ENCODE measurements at places on chromosomes 4 and X.

GRCh38 chr4:39937683-39938268 is 39.9 kb downstream of the PDS5A start:
- DNase-seq, result no peak

- DNase-seq, result no peak
These were observed 40.1 kb downstream of the UGT2B17 start for GRCh38 chr4:68535974-68536373.

- no peak for DNase-seq
These were observed 59.0 kb downstream of the REELD1 start for GRCh38 chr4:146273204-146273901.

DNA sequence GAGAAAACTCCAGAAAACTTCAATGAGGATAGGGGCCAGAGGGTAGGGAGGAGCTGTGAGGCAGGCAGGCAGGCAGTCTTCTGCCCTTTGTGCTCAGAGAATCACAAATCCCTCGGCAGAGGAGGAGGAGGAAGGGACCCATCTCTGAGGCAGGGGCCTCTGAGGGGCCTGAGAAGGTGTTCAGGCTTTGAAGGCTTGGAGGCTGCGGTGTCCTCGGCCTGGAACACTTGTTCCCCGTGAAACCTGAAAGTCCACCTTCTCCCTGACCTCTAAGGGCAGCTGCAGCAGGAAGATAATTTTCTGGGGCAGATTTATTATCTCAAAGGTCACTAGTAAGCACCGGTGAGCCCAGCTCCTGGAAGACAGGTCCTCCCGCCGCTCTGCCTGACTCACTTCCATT is 200.3 kb upstream of the BCOR start:
- peak; percentile 0 for DNase-seq

DNA sequence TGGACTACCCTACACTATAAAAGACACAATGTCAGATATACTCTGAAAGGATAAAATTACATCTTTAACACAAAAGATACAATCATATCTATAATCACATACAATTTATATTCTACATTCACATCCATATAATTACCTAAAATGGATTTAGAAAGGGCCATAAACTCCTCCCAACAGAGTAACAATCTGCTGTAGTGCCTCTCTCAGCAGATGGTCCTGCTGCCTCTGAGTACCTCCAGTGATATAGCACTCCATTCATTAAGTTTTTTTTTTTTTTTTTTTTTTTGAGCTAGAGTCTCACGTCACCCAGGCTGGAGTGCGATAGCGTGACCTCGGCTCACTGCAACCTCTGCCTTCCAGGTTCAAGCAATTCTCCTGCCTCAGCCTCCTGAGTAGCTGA is 7.4 kb downstream of the ANKRD37 start:
- DNase-seq, result no peak

- no peak for DNase-seq
These were observed 904.1 kb upstream of the EPHA5 start for GRCh38 chr4:66574145-66574978.

DNA sequence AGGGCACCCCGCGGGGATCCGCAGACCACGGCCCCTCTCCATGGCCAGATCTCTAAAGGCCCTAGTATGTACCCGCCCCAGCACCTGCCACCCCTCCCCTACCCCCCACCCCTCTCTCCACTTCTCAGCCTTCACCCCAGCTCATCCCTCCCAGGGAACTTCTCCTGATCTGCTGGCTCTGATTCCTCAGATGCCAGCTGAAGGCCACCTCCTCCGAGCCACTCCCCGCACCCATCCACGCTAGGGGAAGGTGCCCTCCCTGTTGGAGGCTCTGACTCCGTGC is 11.9 kb downstream of the PSAPL1 start:
- no peak for DNase-seq

- DNase-seq, result no peak
These were observed 939.8 kb downstream of the GLUD2 start for GRCh38 chrX:121987163-121987562.

GRCh38 chr4:176376032-176376614 is 56.4 kb downstream of the SPCS3 start:
- no peak for DNase-seq

- no peak for DNase-seq
These were observed 175.7 kb upstream of the TBC1D9 start for GRCh38 chr4:140931911-140932310.

DNA sequence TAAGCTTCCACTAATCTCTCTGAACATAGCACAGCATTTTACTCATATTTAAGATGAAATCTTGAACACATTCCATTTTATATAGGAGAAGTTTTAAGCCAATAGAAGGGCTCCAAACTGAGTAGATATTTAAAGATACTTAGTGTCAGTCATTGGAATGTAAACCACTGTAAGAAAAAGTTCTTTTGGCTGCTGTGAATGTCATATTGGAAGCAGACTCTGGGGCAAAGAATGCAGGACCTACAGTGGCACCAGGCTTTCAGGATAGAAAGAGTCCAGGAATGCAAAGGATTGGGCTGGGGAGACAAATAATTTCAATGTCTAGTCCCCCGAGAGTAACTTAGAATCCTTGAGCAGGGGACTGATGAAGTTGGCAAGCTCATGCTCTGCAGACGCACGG is 1047.7 kb downstream of the STIM2 start:
- no peak for DNase-seq

DNA sequence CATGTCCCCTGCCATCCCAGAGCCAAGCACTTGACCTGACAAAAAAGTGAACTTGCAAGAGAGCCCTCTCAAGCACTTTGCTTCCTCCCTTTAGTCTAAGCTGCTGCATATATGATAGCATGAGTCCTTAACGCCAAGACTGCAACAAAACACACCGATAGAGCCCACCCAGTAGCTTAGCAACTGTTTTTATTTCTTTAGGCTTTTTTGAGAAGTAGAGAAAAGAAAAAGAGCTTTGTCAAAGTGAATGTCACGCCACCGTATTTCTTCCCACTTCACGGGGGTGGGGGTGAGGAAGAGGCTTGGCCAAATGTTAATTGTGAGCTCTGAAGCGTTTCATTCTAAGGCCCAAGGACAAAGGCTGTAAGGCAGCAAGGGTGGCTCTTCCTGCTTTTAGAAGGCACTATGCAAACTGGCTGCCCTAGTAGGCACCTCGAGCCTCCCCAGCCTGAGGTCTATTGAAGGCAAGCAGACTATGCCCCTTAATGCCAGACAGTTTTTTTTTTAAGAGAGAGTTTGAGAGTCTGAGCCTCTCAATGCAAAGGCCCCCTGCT is 138.6 kb downstream of the HS6ST2 start:
- DNase-seq, result no peak

GRCh38 chr4:184751585-184751956 is 17.7 kb upstream of the CENPU start:
- no peak for DNase-seq

DNA sequence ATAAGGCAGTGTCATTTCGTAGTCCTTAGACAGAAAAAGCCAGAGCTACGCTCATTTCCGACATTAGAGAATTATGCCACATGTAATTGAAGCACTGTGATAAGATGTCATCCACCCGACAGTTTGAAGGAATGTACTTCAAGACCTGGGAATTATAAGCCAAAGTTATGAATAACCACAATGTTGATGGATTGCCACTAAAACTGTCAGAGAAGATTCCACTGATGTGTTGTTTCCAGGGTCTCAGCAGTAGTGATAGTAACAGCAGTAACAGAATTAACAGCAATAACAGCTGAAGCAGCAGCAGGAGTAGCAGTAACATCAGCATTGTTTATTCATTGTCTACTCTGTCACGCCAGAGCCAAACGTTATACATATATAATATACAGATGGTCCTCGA is 24.7 kb downstream of the RAB33A start:
- DNase-seq, result no peak

- DNase-seq, result no peak
These were observed 151.2 kb downstream of the DTHD1 start for GRCh38 chr4:36432586-36432985.

DNA sequence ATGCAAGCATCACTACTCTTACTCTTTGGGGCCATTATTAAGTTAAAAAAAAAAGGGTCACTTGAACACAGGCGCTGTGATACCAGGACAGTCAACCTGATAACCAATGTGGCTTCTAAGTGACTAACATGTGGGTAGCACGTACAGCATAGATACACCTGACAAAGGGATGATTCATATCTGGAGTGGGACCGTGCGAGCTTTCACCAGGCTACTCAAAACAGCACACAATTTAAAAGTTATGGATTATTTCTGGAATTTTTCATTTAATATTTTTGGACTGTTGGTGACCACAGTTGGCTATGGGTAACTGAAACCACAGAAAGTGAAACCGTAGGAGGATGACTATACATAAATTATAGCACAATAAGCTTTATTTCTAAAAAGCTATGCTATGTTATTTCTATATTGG is 113.8 kb upstream of the STIM2 start:
- DNase-seq, result no peak

- no peak for DNase-seq
These were observed 14.1 kb upstream of the CD99 start for GRCh38 chrX:2676794-2677675.

DNA sequence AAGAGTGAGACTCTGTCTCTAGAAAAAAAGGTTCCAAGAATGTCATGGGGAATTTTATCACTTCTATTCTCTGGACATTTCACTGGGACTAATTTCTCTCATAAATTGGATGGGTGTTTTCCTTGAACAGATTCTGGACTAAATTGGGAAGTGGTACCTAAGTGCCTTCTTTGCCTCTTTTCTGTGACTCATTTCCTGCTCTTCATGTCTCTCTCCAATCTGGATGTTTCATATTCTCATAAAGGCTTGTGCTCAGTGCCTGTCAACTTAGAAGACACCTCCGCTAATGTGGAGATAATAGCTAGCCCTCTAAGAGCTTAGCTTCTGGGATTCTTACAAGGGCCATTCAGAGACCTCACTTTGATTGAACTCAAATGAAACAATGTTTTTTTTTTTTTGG is 38.0 kb upstream of the IGFBP7 start:
- DNase-seq, result no peak

DNA sequence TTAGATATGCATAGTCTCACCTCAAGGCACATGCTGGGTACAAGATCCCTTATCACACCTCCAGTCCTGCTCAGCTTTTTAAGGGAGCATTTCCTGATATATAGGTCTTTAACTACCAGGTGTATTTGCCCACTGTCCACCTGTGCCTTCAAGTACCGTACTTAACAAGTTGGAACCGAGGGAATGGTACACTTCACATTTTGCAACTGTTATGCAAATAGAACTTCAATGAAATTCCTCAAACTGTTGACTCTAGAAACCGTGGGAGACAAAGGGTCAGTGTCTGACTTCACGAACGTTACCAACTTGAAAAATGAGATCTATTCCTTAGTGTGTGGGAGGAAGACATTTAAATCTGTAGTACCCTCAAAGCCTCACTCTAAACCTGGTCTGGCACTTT is 5.2 kb downstream of the TRIM2 start:
- DNase-seq, result no peak

GRCh38 chr4:6688879-6689505 is 4.7 kb upstream of the S100P start:
- no peak for DNase-seq

DNA sequence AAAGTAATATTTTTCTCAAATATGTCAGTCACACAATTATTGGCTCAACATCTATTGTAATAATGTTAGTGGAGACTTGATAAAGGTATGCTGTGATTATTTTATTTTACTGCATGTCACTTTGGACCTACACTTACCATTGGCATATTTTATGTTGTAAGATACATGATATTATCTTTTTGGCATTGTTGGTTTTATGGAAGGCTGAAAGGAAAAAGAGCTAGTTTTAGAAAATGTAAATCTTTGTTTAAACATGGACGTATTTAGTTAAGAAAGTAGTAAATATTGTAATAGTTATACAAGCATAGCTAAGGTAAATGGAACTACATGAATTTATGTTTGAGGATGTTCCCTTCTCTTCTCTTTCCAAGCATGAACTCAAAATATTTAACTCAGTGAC is 1399.3 kb downstream of the STIM2 start:
- peak; percentile 89 for DNase-seq

GRCh38 chr4:140315970-140316369 is 57.5 kb upstream of the SCOC start:
- no peak for DNase-seq

DNA sequence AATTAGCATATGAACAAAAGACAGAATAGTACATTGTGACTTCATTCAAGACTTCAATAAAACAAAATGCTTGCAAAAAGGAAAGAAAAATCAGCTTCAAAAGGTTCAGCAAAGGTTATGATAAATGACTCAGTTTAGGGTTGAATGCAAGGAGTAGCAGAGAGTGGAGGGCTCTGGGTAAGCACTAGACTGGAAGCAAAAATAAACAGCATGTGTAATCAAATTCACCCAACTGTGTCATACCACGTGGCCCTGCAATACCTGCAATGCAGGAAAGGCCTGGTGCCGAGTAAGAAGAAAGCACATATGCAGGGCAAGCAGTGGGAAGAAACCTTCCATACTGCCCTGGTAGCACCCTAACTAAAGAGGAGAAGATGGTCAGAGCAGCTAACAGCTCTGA is 88.7 kb downstream of the ATP11C start:
- DNase-seq, result no peak

- no peak for DNase-seq
These were observed 1.6 kb downstream of the NHS start for GRCh38 chrX:17376431-17377077.

- no peak for DNase-seq
These were observed 199.5 kb upstream of the DIPK2B start for GRCh38 chrX:45400027-45400779.

- no peak for DNase-seq
These were observed 213.8 kb upstream of the FGF13 start for GRCh38 chrX:138925330-138925729.

- no peak for DNase-seq
These were observed 78.7 kb downstream of the CAPN6 start for GRCh38 chrX:111191598-111191997.

GRCh38 chr4:76708971-76709771 is 188.8 kb downstream of the SOWAHB start:
- DNase-seq, result no peak

- no peak for DNase-seq
These were observed 16.7 kb upstream of the RBM41 start for GRCh38 chrX:107135049-107135964.

DNA sequence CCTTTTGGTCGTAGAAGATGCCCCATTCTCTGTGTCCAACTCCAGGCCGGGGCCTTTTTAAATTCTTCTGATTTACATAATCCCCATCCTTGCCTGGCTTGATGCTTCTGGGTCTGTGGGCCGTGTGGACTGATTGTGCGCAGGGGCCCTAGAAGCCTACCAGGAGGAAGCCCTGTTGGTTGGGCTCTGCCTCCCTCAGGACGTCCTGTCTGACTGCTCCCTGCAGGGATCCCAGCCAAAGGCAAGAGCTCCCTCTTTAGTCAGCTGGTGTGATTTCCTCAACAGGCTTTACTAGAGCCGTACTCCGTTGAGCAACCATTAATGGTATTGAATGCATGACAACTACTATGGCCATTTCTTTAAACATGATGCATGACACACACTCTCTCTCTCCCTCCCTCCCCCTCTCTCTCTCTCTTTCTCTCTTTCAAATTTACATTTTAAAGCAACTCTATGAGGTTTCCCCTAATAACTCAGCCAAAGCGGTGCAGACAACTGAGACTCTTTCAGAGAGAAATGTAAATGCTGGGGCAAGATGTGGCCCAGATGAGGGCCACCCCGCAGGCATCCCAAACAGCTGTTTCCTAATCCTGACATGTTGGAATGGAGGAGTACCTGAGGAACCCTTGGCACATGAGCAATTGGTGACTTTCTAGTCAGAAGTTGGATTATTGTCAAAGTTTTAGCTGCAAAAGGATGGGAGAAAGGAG is 117.3 kb downstream of the DRD5 start:
- peak; percentile 39 for DNase-seq
